ENCODE measurements at places on chromosomes 2 and 18.

- no peak for DNase-seq
Measured at GRCh38 chr18:63192885-63193349, 126.7 kb downstream of the BCL2 start.

DNA sequence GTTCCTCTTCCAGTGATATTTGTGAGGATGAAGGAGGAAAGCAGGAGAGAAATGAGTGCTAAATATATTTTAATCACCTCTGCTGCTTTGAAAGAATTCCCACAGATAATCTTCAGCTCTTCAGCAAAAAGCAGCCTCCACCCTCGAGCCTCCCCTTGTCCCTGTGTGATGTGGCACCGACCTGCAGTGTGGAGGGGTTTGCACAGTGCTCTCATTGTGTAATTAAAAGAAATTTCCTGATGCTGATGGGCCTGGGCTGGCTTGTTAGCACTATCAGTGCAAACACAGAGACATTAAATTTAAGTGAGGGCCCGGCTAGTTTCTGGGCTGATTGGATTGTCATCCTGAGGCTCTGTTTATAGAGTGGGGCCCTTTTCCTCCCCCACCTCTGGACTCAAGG, 53.4 kb downstream of the KIF5C start:
- DNase-seq = no peak

DNA sequence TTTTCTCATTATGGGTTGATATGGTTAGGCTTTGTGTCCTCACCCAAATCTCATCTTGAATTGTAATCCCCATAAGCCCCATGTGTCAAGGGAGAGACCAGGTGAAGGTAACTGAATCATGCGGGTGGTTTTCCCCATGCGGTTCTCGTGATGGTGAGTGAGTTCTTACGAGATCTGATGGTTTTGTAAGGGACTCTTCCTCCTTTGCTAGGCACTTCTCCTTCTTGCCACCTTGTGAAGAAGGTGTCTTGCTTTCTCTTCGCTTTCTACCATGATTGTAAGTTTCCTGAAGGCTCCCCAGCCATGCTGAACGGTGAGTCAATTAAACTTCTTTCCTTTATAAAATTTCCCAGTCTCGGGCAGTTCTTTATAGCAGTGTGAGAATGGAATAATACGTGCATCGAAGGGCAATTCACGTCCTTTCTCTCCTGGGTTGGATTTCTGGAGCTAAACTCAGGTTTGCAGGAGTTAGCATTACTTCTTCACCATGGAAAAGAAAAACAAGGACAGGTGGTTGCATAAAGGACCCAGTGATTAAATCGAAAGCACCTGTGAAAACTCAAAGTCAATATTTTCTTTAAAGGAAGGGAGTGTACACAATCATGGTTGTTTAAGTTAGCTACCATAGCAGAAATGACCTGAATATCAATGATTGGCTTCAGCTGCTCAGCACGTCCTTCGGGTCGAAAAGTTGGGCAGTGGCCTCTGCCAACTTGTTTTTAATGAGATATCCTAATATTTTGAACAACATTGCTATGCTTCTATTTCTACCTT, 54.1 kb downstream of the CDC42EP3 start:
- no peak for DNase-seq

GRCh38 chr2:156065912-156066311, 266.6 kb downstream of the NR4A2 start:
- DNase-seq = no peak

GRCh38 chr2:59926731-59927130, 626.7 kb downstream of the BCL11A start:
- DNase-seq = no peak

GRCh38 chr2:137500599-137500998, 463.7 kb upstream of the HNMT start:
- no peak for DNase-seq

- DNase-seq = no peak
Measured at GRCh38 chr2:167814881-167815718, 432.3 kb downstream of the STK39 start.

DNA sequence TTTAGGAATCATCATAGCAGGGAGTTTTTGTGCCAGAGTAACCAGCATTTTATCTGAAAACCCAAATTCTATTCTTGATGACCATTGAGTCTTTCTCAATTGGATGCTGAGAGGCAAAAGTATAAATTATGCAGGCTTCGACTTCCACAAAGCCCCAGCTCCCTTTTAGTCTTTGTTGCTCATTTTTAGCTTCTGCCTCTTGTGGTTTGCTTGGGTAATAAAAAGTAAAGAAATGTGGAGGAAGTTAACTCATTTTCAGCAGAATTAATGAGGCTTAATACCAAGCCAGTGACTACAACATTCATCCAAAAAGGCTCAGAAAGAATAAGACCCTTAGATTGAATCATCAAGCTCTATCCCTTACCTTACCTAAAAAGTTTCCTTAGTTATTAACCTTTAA, 18.6 kb downstream of the ERMN start:
- DNase-seq = no peak

- no peak for DNase-seq
Measured at GRCh38 chr18:54749291-54749690, 79.0 kb upstream of the RAB27B start.

DNA sequence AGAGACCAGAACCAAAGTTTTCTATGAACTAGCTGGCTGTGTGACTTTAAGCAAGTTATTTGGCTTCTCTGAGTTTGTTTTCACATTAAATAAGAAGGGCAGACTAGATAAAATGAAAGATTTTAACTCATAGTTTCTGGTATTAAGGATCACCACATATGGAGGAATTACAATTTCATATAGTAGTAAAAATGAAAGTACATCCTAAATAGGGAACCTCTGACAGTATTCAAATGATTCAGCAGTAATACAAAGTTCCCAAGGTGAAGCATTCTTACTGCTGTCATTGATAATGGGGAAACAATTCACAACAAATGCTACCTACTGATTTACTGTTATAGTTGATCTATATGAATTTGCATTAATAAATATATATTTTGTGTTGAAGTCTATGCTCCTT, 170.3 kb upstream of the VRK2 start:
- DNase-seq = no peak

GRCh38 chr18:57803103-57803969, at the start of gene ATP8B1:
ATP8B1 (minus strand) TSS chr18:57803315; CDS start chr18:57731807, 71,508 bp downstream.
- no peak for DNase-seq

DNA sequence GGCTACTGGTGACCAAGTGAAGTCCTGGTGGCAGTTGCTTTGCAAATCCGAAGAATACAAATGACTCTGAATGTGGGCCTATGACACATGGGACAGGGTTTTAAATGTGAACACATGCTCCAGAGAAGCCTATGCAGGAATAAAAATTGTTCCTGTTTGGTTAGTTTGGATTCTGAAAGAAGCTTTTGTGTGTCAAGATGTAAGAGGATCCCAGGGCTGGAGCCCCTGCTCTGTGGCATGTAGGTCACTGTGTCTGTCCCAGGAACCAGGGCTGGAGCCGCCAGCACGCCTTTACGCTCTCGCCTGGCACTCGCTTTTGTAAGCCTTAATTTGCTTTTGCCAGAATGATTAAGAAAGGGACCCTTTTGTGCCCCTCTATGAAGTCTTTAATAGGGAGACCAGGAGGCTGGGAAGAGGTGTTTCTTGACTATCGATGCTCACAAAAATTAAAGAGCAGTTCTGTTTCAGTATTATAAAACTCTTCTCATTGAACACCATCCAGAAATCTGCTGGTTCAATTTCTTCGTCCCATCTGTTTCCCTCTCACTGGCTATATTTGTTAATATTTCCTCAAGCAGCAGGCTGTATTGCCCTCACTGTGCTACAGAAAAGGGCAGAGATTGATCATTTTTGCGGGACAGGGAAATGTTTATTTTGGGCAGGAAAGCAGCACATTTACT, 532.7 kb upstream of the POU3F3 start:
- peak; percentile 12 for DNase-seq

DNA sequence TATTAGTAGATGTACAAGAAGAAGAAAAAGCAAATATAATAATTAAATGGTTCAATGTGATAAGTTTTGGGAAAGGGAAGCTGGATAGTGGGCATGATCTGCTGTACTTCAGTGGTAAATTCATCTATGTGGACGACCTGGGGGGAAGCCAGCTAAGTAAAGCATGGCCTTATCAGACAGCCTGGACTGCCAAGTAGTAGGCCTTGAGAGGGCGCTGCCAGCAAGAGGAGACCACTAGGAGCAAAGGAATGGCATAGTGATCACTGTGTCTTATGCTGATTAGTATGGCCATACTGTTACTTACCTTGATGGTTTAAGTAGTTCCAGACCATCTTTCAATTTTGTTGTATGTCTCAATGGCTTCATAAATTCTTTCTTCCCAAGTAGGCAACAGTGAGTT, 287.6 kb downstream of the SETBP1 start:
- DNase-seq = no peak
